ENCODE measurements at places on chromosomes 11 and 22. TPM values are rescaled to one million over a fixed set of nuclear protein-coding genes. Genes with fewer than 3 reads are reported as not detected.

DNA sequence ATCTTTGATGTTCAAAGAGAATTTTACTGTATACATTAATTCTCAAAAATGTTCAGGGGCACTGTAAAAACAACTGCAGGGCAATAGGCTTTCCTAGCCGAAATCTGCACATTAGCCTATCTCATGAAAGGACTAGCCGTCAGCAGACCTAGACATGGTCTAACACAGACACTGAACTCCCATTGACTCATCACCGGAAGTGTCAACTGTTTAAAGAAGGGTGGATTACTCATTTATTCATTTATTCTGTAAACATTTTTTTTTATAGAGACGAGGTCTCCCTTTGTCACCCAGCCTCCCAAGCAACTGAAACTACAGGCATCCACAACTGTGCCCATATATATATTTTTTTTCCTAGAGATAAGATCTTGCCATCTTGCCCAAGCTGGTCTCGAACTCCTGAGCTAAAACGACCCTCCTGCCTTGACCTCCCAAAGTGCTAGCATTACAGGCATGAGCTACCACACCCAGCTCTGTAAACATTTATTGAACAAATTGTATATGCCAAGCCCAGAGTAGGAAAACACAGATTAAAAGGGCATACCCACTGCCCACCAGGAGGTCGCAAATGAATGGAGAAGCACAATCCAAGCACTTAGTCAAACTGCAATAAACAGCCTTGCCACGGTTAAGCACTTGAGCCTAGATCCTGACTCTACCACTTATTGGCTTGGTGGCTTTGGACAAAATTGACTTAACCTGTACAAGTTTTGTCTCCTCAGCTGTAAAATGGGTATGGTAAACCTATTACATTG is 26.6 kb downstream of the RAB30 start:
- peak; percentile 98 for DNase-seq

DNA sequence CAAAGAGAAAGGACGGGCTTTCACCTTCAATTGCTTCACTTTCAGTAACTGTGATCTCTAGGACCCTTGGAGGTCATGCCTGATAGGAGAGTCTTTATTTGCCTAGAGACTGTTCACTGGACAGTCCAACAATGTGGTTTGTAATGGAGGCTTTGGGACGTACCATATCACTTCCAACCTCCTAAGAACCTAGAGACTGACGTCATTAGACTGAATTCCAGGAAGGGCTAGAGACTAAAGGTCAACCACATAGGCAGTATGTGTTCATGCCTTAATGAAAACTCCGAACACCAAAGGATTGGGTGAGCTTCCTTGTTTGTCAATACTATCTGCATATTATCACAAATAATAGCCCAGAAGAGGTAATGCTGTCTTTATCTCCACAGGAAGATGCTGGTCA is 53.7 kb upstream of the CNTN5 start:
- peak; percentile 53 for DNase-seq

Gene BCO2
- 1.0 TPM for total RNA-seq

GRCh38 chr11:57728829-57729228 is 12.5 kb upstream of the SELENOH start:
- no peak for DNase-seq

Gene PHOX2A
- total RNA-seq: not detected

All from M059J (cell line).